ENCODE measurements at places on chromosomes 6 and 20. TPM values are rescaled to one million over a fixed set of nuclear protein-coding genes. Genes with fewer than 3 reads are reported as not detected.
A peak's percentile ranks its signal among the peaks of the same experiment; 100 is the strongest.

FNDC1 gene
- total RNA-seq = 0.88 TPM

ENPP3 gene
- total RNA-seq = not detected

GRCh38 chr6:16947375-16948015 lies 154.4 kb upstream of the STMND1 start:
- no peaks in the 10 kb centered on the region for H3K36me3 ChIP-seq
- H3K4me1 ChIP-seq = peaks cover 3% of the 10 kb centered on the region
- H3K27ac ChIP-seq = no peak overlapping the region
- no peak for DNase-seq
- H3K4me3 ChIP-seq = no peak overlapping the region

DNA sequence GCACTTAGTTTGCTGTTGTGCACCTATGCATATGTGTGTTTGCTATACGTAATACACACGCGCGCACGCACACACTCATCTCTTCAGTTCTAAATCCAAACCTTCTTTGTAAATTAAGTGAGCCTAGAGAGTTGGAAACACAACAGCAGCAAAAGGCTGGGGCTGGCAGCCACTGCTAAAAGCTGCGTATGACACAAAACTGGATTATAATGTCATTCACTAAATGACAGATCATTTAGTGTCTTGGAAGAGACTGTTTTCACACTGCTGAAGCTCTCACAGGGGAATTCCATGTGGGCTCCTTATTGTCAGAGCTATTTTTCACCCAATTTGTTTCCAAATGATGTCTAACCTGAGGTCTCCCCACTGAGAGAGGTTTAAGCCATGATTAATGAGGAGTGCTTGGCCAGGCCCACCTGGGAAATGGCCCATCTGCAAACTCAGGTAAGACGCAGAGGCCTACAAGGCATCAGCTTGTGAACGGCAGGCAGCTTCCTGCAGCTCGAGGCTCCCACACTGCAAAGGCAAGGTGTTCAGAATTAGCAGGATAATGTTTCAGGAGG lies 94.2 kb downstream of the OLIG3 start:
- DNase-seq = no peak
- H3K4me1 ChIP-seq = peaks cover 21% of the 10 kb centered on the region
- no peaks in the 10 kb centered on the region for H3K36me3 ChIP-seq
- no peaks in the 10 kb centered on the region for H3K27me3 ChIP-seq
- H3K4me3 ChIP-seq = peak overlapping the region; percentile 52

DNA sequence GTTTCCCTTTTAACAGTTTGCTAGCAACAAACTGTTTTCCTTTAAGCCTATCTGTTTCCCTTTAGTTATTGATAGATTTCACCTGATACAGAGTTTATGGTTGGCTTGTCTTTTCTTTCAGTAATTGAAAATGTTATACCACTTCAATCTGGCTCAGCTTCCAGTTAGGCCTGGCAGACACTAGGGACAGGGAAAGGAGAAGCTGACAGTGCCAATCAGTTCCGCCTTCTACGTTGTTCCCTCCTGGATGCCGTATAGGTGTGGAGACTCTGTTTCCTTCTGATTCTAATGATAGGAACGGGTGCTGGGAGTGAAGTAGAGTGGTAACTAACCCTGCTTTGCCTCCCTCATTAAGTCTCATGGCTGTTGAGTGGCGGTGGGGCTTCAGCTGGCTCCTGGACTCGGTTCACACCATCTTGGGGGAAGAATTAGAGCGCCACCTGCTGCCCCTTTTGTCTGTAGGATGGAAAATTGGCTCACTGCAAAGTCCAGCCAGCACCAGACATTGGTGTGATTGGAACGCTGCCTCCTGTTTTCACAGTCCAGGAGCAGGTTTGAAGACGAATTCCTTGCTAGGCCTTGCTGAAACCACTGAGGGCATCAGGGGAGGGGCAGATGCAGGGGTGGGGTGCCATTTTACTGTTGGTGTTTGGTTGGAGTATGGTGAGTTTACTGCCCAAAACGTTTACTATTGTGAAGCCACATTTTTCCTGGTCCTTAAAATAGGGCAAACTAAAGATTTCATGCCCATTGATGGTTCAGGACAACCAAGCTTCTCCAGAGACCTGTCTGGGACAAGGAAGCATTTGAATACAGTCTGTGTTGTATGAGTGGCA lies 1729.5 kb downstream of the GRIK2 start:
- peaks cover 9% of the 10 kb centered on the region for H3K4me1 ChIP-seq
- H3K27ac ChIP-seq = peak overlapping the region; percentile 80
- H3K27me3 ChIP-seq = no peaks in the 10 kb centered on the region
- no peak overlapping the region for H3K4me3 ChIP-seq
- no peaks in the 10 kb centered on the region for H3K36me3 ChIP-seq
- peak; percentile 91 for DNase-seq

DNA sequence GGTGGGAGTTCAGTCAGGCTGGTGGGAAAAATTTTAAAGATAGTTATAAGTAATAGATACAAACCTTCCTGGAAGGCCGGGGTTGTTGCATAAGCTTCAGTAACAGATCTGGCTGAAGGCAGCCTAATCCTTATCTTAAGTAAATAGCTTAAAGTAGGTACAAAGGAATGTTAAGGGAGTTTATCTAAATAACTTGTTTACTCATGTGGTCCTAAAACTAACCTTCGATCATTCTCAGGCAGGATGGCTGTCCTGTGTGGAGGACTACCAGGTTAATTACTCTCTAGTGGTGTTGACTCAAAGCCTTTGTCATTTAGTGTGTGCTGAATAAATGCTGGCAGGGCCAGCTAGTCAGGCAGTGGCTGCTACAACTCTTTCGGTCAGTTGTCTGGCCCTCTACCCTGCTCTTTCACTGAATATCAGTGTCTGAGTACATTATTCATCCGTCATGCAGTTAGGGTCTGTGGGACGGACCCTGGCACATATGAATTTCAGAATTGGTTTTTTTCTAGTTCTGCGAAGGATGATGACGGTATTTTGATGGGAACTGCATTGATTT lies 131.6 kb upstream of the TAB2 start:
- H3K27me3 ChIP-seq = peaks cover 2% of the 10 kb centered on the region
- H3K4me3 ChIP-seq = no peak overlapping the region
- H3K4me1 ChIP-seq = no peaks in the 10 kb centered on the region
- H3K36me3 ChIP-seq = no peaks in the 10 kb centered on the region
- H3K27ac ChIP-seq = no peak overlapping the region

- H3K27me3 ChIP-seq = peaks cover 2% of the 10 kb centered on the region
- DNase-seq = no peak
- peak overlapping the region; percentile 55 for H3K4me3 ChIP-seq
- H3K4me1 ChIP-seq = peaks cover 15% of the 10 kb centered on the region
These were observed 69.2 kb downstream of the MYO6 start for GRCh38 chr6:75818098-75818855.

DNA sequence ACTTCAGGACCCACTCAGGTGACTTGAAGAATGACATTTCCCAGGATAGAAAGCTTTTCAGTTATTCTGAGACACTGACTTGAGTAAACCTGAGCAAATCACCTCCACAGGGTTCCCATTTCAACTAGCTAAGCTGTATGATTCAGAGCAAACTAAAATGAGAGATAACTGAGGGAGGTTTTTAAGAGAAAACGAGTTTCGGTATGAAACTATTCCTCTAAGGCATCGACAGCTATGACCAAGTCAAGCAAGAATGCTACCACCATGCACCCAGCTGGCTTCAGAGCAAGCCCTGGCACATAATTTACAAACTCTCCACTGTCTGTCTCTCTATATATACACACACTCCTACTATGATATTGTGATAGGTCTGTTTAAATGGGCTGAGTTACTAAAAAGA lies 75.4 kb downstream of the PERP start:
- peaks cover 4% of the 10 kb centered on the region for H3K36me3 ChIP-seq
- H3K27me3 ChIP-seq = no peaks in the 10 kb centered on the region
- no peak overlapping the region for H3K27ac ChIP-seq
- DNase-seq = no peak

- H3K36me3 ChIP-seq = no peaks in the 10 kb centered on the region
- peaks cover 4% of the 10 kb centered on the region for H3K27me3 ChIP-seq
- no peak overlapping the region for H3K27ac ChIP-seq
- no peak overlapping the region for H3K4me3 ChIP-seq
- no peak for DNase-seq
These were observed 4.4 kb upstream of the HLA-DMB start for GRCh38 chr6:32945108-32945760.

DNA sequence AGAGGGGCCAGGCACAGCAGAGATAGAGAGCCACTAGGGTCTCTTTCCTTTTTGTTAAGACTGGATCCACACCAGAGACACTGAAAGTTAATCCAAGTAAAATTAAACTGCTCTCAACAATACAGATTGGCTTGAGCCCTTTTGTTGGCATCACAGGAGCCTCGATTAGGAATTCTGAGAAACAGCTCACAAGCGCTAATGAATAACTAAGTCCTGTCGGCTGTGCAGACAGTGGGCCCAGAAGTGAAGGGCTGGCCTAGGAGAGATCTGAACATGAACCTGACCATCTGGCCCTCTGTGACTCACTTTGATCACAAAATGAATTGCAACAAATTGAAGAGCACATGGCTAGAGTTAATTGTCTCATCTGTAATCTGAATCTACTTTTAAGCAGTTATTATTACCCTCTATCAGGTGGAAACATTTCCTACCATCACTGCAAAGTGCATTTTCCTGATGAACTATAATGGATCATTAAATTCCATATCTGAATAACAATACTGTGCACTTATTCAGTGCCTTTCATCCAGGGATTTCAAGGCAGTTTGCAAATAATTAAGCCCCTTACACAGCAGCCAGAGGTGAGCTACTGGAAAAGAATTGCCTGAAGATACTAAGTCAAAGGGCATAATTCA lies 3.2 kb downstream of the BACH2 start:
- peak overlapping the region; percentile 82 for H3K27ac ChIP-seq
- peaks cover 44% of the 10 kb centered on the region for H3K4me1 ChIP-seq
- DNase-seq = peak; percentile 44
- no peaks in the 10 kb centered on the region for H3K36me3 ChIP-seq
- H3K27me3 ChIP-seq = peaks cover 12% of the 10 kb centered on the region
